Posterior vena cava (tissue), 2 donors: ENCODE measurements at places on chromosomes 2 and 18. TPM values are rescaled to one million over a fixed set of nuclear protein-coding genes. Genes with fewer than 3 reads are reported as not detected.
A peak's percentile ranks its signal among the peaks of the same experiment; 100 is the strongest.

- no peak for DNase-seq
These were observed 7.7 kb upstream of the SP140L start for GRCh38 chr2:230319211-230319862.

The CPO gene
- total RNA-seq, result 0.32 TPM

The RAB1A gene
- total RNA-seq, result 138 TPM

- DNase-seq, result no peak
These were observed 2.3 kb downstream of the LHCGR start for GRCh38 chr2:48753228-48753627.

The LIMS2 gene
- total RNA-seq, result 210 TPM

DNA sequence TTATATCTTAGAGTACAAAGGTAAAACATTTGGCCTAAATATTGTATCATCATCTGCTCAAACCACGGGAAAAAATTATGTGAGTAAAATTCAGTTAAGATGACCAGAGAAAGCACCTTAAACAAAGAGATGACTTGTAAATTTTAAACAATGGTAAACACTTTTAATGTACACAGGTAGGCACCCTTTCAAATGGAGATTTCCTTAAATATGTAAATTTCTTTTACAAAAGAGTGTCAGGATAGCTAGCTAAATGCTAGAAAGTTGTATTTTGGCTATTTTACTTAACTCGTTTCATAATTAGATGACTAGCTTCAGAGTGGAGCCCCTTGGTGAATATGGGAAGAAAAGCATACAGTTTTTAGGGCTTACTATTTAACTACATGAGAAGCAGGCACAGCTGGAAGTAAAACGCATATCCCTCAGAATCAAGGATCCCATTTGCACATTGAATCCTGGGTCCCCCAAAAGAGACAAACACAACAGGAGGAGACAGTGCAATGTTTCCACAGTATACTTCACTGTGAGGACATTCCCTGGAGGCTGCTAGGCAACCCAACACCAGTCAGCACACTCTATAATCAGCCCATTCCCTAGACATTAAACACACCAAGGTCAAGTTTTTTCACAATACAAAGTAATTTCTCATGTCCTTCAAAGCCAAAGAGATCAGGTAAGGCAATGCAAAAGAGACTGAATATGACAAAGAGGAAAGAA is 1154.4 kb downstream of the DPP10 start:
- no peak for DNase-seq

DNA sequence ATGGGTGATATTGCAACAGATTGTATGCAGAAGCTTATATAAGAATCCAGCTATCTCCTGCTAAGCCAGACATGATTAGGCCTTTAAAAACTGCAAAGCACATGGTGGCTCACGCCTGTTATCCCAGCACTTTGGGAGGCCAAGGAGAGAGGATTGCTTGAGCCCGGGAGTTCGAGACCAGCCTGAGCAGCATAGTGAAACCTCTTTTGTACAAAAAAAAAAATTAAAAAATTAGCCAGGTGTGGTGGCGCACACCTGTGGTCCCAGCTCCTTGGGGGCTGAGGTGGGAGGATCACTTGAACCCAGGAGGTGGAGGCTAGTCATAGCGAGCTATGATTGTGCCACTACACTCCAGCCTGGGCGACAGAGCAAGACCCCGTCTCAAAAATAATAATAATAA is 204.6 kb downstream of the TNS1 start:
- no peak for DNase-seq

DNA sequence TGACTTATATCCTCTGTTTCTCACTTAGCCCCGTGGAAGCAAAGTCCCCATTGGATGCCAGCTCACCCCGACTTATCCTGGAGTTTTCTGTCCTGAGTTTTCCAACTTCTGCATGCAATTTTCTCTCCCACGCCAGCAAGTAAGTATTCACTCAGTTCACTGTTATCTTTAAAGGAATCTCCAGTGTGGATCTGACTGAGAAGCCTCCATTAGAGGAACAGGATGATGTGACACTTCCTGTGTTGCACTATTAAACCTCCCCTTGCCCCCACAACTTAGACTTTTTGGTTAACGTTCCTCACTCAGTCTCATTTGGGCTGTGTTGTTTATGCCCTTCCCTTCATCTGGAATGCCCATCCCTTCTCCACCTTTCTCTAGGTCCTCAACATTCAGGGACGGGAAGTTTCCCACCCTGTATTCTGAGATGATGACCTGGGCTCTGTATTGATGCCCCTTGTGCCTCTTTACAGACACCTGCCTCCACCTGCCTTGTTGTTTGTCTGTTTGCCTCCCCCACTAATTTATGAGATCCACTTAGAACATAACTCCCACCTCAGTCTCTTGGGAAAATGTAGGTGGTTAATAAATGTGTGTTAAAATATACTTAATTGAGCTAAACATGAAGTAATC is 536.1 kb upstream of the RAB6C start:
- DNase-seq, result no peak

DNA sequence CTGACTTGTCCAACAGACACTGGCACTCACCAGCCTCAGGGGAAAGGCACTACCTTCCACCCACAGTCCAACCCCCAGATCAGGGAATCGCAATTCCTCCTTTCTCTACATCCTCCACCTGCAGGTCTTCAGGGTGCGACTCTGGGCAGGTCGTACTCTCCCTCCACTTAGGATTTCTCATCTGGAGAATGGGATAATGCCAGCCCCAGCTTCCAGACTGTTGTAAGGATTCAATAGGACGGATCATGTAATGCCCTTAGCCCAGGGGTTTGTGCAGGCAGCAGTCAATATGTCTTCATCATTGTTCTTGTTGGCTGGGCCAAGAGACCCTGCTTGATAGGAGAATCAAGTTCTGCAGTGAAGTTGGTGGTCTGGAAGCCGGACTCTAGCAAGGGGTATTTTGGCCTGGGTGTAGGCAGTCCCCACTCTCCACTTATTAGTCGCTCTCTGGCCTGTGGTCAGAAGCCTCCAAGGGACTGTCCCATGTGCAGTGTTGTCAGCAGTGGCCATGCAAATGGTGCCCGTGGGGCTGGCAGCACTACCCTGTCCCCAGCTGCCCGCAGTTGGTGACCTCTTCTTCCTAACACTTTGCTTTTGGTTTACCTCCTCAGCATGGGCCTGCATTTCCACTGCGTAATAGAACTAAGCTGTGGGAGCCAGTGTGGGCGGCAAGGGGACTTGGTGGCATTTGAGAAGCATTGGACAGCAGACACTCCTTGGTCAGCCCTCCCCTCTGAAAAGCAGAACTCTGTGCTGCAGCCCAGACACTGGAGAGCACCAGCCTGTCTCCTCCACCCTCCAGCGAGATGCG is 172.4 kb upstream of the HS6ST1 start:
- DNase-seq, result peak; percentile 38

DNA sequence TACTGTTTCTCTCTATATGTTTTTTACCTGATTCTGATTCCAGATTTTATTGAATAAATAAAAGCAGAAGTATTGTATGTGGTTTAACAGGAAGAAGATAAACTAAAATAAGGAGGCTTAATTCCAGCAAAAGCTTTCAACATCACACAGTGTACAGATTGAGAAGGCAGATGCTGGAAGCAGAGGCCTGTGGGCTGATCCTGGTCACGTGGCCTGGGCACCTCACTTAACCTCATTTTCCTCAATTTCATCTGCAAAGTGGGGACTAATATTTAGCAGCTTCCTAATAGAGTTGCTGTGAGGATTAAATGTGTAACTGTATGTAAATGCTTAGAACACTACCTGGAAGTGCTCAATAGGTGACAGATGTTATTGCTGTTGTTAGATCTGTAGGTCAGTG is 58.0 kb downstream of the CDCA7 start:
- no peak for DNase-seq

- no peak for DNase-seq
These were observed 38.1 kb downstream of the KIAA1328 start for GRCh38 chr18:36867056-36867455.

The SAG gene
- not detected for total RNA-seq

GRCh38 chr2:43170405-43171105 is 55.9 kb downstream of the ZFP36L2 start:
- DNase-seq, result no peak

DNA sequence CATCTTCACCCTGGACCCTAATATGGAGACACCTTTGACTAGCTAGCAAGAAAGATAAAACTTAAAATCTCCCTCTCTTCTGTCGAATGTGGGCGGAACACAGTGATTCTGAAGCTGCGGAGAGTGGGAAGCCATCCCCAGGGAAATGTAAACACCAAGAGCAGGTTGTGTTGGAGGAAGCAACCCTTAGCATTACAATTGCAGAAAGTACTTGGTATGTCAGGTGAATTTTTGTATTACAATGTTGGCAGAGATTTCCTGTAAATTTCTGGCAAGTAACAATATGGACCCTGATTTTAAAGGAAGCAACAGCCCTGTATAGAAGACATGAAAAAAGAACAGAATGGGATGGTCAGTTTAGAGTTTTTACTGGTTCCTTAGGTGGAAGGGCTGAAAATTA is 35.8 kb downstream of the TSN start:
- DNase-seq, result no peak

DNA sequence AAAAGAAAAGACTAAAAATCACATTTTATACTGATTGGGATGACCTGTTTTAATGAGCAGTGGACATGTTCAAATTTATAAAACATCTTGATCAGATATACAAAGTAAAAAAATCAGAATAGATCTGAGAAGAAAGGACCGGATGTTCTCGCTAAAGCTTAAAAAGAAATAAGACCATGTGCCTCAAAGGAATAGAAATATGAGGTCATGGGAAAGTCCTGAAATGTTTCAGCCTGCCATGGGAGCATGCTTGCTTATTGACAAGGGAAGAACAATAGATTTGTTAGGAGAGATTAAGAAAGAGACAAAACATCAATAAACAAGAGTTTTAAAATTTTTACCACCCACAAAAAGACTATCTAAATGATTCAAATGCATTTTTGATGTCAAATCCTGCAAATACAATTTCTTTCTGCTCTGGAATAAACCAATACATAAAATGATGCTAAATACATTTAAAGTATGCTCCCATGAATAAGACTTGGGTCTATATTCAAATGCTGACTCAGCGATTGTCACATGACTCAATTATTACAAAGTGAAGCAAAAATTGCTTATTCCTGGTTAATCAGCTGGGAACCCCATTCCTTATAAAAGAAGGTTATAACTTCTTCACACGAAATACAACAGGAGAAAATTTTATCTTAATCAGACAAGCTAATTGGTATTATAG is 633.9 kb upstream of the PKDCC start:
- no peak for DNase-seq

DNA sequence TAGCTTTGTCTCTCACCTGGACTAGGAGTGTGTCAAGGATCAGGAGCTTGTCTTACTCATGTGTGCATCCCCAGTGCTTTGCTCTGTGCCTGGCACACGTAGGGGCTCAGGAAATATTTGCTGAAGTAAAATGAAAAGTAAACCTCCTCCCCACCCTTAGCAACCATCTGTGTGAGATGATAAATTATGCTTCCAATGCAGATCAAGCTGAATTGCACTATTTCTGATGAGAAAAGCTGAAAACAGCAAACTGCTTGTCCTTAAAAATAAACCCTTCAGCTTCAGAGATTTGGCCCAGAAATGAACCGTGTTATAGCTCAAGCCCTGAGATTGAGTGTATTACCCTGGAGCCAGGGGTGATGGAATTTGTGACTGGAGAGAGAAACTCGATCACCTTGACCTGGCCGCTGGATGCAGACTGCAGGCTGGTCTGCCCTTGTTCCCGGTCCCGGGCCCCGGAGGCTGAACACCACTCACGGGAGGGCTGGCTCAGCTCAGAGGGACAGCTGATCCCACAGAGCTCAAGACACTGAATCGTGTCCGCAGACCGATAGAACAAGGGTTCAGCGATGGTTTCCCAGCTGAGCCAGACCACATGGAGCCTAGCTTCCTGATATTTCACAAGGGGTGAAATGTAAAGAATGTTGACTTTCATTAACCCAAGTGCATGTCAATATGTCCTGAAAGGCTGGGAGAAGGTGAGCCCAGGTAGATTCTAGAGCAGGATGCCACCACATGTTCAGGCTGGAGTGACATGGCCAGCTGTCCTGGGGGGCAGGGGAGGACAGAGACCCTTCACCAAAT is 50.5 kb downstream of the DDX1 start:
- no peak for DNase-seq

The ACVR2A gene
- total RNA-seq, result 19.3 TPM

DNA sequence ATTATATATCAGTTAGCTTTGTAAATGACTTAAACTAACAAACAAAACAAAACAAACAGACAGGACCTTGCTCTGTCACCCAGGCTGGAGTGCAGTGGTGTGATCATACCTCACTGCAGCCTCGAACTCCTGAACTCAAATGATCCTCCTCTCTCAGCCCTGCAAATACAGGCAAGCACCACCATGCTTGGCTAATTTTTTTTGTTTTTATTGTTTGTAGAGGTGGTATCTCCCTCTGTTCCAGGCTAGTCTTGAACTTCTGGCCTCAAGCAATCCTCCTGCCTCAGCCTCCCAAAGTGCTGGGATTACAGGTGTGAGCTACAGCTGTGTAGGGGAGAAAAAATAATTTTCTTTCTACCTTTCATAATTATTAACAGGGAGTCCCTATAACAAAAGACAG is 33.8 kb upstream of the PPM1B start:
- no peak for DNase-seq

DNA sequence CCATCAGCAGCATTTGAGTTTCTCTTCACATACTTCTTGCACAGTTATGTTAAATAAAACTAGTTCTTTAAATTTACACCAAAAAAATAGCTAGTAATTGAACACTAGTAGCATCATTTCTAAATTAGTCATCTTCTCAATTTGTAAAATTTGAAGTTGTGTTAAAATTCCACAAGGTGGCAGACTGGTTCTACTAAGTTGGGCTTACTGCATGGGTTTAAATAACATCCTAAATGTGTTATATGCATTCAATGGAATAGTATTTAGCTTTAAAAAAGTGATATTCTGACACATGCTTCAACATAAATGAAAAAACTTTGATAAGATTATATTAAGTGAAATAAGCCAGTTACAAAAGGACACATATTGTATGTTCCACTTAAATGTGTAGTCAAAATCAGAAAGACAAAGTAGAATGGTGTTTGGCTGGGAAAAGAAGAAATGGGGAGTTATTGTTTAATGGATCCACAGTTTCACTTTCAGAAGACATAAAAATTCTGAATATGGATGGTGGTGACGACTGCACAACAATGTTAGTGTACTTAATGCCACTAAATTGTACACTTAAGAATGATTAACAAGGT is 28.7 kb upstream of the RPRD1A start:
- no peak for DNase-seq

The RAB6C gene
- not detected for total RNA-seq
